Right lung (tissue), 10 donors: ENCODE measurements at places on chromosomes 16 and 17.

DNA sequence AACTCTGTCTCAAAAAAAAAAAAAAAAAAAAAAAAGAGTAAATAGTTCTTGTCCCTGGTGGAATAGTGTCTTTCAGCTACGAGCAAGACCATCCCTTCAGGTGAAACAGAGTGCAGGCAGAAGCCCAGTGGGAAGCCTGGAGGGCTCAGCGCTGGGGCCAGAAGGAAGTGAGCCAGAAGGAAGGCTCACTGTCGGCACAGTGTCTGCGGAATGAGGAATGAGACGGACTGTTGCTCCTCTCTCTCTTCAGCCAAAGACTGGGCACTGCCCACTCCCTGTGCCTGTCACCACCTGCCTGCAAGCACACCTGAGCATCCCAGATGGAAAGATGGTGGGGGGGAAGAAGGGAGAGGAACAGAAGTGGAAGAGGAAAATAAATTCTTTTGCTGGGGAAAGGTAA lies 7.5 kb downstream of the RSL1D1 start:
- DNase-seq: no peak

GRCh38 chr16:272633-273546 lies 2.9 kb downstream of the RGS11 start:
- no peak for DNase-seq

DNA sequence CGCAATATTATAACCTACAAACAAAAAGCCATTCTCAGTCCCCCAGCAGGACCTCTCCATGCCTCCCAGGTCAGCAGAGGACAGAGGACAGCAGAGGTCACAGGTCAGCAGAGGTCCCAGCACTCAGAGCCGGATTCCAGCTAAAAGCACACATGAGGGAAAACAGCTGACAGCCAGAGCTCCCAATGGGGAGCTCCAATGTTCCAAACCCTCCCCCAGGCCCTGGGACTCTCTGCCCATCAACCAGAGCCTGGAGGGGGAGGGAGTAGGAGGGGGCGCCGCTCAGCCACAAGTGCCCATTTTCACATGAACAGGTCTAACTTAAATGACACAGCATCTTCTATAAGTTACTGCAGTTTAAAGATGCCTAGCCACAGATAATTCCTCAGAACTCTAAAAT lies 77.5 kb downstream of the ANKRD11 start:
- no peak for DNase-seq

DNA sequence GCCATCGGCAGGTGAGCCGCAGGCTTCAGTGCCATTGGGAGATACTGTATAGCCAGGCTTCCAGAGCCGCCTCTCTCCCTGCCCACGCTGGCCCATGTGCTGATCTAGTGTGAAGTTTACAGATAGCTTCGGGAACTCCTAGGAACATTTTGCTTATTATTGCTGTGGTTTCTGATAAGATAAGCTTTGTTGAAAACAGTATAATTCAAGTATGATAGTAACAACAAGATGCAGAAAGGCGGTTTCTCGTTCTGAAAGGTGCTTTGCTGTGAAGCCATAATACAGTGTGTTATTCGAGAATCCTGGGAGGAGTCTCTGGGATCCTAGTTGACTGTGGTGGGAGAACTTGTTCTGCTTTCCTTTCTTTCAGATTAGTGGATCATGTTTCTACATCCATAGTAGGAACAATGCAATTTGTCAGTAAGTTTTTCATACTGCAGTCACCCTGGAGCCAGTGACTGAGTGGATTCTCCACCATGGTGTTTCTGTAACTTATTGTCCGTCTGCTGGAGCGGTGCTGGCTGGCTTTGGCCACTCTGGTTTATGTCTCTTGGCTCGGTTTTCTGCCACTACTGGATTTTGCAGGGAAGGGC lies 31.5 kb downstream of the RAB11FIP3 start:
- DNase-seq: peak; percentile 23

GRCh38 chr16:27529962-27530361 lies 19.8 kb downstream of the GTF3C1 start:
- no peak for DNase-seq

GRCh38 chr16:84919269-84919668 lies 92.1 kb downstream of the ZDHHC7 start:
- DNase-seq: no peak

- DNase-seq: no peak
These were observed 208.9 kb downstream of the SHISA9 start for GRCh38 chr16:13110124-13110796.

DNA sequence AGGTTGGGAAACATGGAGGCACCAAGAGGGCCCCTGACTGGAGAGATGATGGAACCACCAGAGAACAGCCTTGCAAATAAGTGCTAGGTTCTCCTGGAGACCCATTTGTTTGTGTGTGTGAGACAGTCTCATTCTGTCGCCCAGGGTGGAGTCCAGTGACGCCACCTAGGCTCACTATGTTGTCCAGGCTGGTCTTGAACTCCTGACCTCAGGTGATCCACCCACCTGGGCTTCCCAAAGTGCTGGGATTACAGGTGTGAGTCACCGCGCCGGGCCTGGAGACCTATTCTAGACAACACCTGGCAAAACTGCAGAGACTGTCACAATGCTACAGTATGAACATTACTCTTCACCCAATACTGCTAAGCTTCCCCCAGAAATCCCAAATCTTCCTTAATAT lies 1.5 kb downstream of the NPLOC4 start:
- no peak for DNase-seq

DNA sequence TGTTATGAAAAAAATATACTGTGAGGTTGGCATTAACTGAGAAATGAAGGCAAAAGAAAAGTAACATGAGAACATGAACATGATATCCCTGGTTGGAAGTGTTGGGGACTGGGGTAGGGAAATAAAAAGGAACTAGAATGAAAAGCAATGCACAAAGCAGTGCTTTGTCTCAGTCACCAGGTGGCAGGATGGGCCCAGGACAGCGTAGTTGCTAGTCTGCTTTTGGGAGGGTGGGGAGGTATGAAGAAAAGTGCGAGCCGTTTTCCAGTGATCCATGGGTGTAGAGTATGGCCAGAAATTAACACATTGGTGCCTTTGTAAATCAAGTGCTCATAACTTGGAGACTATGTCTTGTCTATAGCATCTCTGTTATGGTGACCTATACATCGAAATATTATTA lies 662.5 kb upstream of the SALL1 start:
- no peak for DNase-seq
